Liver (tissue), 10 donors: ENCODE measurements at places on chromosomes 16 and 17. TPM values are rescaled to one million over a fixed set of nuclear protein-coding genes. Genes with fewer than 3 reads are reported as not detected.

FAM171A2 gene
- 1.1 TPM for total RNA-seq

CIAO3 gene
- 24.3 TPM for total RNA-seq

C17orf58 gene
- 13.4 TPM for total RNA-seq

SSTR5 gene
- total RNA-seq, result not detected

SIRT7 gene
- 16.5 TPM for total RNA-seq

USH1G gene
- not detected for total RNA-seq

BRCA1 gene
- 18.6 TPM for total RNA-seq

PSMD12 gene
- total RNA-seq, result 17.3 TPM

BLTP2 gene
- 122 TPM for total RNA-seq

DNA sequence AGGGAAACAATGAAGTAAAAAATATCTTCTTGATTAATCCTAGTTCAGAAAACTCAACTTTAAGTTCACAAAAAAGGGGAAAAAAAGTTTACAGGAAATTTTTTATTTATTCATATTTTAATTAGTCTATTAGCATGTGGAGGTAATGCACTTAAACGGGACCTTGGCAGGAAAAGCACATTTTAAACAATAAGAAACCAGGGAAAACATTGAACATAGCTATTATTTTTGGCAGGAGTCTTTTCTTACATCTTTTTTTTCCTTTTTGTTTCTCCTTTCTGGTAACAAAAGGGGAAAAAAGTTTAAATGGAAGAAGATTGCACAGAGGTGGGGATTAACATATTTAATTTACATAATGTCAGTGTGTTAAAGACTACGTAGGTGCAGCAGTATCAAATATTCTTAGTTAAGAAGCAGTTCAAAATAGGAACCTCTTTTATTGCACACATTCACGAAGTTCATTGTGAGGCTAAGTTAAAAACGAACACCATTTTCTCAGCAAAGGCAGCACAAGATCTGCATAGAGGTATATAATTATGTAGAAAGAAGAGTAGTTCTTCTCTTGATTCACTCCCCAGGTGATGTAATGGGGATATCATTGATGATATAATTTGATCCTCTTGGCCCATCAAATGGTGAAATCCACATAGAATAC is 940.5 kb downstream of the CDH11 start:
- H3K4me3 ChIP-seq, result no peak overlapping the region
- no peak overlapping the region for H3K27ac ChIP-seq
- no peak for DNase-seq
- no peaks in the 10 kb centered on the region for H3K4me1 ChIP-seq
- H3K36me3 ChIP-seq, result no peaks in the 10 kb centered on the region

GRCh38 chr16:88793251-88793954 is 8.4 kb upstream of the PIEZO1 start:
- no peaks in the 10 kb centered on the region for H3K27me3 ChIP-seq
- no peaks in the 10 kb centered on the region for H3K4me1 ChIP-seq
- H3K36me3 ChIP-seq, result no peaks in the 10 kb centered on the region
- H3K27ac ChIP-seq, result no peak overlapping the region
- DNase-seq, result peak; percentile 59

- no peaks in the 10 kb centered on the region for H3K36me3 ChIP-seq
- peak overlapping the region; percentile 46 for H3K4me3 ChIP-seq
- DNase-seq, result no peak
- H3K4me1 ChIP-seq, result peaks cover 19% of the 10 kb centered on the region
- H3K27ac ChIP-seq, result no peak overlapping the region
- H3K27me3 ChIP-seq, result no peaks in the 10 kb centered on the region
These were observed 750 bp downstream of the TMEM132E start for GRCh38 chr17:34579979-34580684.

GRCh38 chr17:80969674-80970043 is 22.0 kb upstream of the CHMP6 start:
- no peak overlapping the region for H3K4me3 ChIP-seq
- DNase-seq, result no peak

DNA sequence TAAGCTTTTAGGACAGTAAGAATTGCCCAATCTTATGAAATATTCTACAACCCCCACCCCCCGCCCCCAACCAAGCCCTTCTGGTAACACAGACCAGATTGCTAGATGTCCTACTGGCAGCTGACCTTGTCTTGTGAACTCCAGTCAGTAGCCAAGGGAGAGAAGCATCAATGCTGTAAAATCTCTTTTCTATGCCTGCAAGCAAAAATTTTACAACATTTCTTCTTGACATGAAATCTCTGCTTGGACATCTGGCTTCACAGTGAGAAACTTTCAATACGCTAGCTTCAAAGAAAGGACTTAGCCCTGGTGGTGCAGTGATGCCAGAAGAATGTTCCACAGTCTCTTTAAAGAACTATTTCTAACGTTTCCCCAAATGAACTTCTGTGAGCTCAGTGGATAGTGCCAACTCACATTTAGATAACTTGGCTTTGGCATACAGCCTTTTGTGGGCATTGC is 169.3 kb upstream of the AXIN2 start:
- H3K36me3 ChIP-seq, result no peaks in the 10 kb centered on the region
- no peaks in the 10 kb centered on the region for H3K4me1 ChIP-seq
- no peak for DNase-seq
- H3K27ac ChIP-seq, result no peak overlapping the region
- no peak overlapping the region for H3K4me3 ChIP-seq
- no peaks in the 10 kb centered on the region for H3K27me3 ChIP-seq

- no peaks in the 10 kb centered on the region for H3K36me3 ChIP-seq
These were observed 634 bp upstream of the NATD1 start for GRCh38 chr17:21253646-21254441.

DNA sequence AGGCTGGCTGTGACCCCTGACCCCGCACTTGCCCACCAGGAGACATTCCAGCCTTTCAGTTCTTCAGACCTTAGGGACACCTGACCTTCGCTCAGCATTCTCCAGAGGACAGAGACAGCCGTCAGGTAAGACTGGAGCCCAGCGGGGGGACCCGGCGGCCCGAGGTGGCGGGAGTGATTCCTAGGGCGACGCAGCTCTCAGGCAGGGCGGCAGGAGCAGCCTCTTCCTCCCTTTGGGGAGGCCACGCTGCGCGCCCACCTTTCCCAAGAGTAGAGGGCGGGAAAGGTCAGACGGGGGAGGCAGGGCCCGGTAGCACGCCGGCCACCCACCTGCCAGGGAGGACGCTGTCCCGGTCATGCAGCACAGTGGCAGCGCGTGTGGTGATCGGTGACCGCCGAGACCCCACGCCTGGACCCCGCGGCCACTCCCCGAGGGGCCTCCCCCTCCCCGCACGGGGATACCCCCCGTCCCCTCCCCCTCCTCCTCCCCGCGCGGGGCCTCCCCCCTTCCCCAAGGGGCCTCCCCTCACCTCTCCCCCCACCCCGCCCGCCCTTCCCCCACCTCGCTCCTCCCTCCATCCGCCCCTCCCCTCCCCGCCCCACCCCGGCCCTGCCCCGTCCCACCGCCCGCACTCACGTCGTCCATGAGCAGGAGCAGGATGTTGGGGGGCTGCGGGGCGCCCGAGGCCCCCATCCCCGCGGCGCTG is 472 bp downstream of the GALNS start:
- no peak overlapping the region for H3K27ac ChIP-seq
- H3K4me3 ChIP-seq, result peak overlapping the region; percentile 21
- H3K27me3 ChIP-seq, result no peaks in the 10 kb centered on the region
- H3K36me3 ChIP-seq, result peaks cover 19% of the 10 kb centered on the region
- DNase-seq, result no peak

- DNase-seq, result no peak
- H3K4me1 ChIP-seq, result peaks cover 3% of the 10 kb centered on the region
- peaks cover 4% of the 10 kb centered on the region for H3K27me3 ChIP-seq
- H3K36me3 ChIP-seq, result no peaks in the 10 kb centered on the region
- no peak overlapping the region for H3K4me3 ChIP-seq
These were observed 823 bp upstream of the ZNF469 start for GRCh38 chr16:88381820-88382451.

DNA sequence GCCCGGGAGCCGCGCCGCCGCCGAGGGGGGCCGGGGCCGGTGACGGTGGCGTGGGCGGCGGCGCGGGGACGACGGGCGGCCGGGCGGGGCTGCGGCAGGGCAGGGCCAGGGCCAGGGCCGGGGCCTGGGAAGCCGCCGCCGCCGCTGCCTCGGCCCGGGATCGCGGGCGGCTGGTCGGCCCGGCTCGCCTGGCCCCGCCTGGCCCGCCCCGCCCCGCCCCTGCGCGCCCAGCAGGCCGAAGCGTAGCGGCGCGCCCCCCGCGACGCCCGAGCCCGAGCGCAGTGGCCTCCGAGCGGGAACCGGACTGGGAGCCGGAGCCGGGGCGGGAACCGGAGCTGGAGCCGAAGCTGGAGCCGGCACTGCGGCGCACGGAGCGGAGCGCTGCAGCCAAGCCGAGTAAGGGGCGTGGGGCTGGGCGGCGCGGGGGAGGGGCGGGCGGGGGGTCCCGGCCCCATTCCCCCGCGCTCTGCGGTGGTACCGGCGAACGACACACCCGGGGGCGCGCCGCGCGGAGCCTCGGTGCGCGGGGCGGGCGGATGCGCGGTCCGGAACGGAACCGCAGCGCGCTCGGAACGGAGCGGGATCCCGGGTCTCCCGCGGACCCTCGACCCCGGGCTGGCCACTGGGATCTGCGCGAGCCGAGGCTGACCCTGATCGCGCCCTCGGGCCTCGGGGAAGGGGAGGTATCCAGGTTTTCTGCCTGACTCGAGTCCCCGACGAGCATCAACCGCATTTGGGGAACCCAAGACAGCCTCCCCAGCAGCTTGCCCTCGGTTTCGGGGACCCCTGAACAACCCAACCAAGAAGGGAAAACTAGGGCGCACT is at the start of gene BEAN1:
Gene BEAN1, plus strand, starts transcription at position 260 of the 825 bp plus-strand sequence. CDS start 10,382 bp downstream, outside the sequence.
- peaks cover 7% of the 10 kb centered on the region for H3K27me3 ChIP-seq
- H3K4me3 ChIP-seq, result peak within 1 kb of the TSS; percentile 56
- no peaks in the 10 kb centered on the region for H3K36me3 ChIP-seq
- H3K4me1 ChIP-seq, result peaks cover 12% of the 10 kb centered on the region
- no peak within 1 kb of the TSS for H3K27ac ChIP-seq

GRCh38 chr16:25855063-25855462 is 163.3 kb downstream of the HS3ST4 start:
- H3K27ac ChIP-seq, result no peak overlapping the region
- DNase-seq, result no peak
- no peaks in the 10 kb centered on the region for H3K27me3 ChIP-seq
- no peaks in the 10 kb centered on the region for H3K4me1 ChIP-seq

GRCh38 chr17:68324114-68324513 is 32.8 kb downstream of the ARSG start:
- H3K4me3 ChIP-seq, result no peak overlapping the region
- no peak overlapping the region for H3K27ac ChIP-seq
- H3K4me1 ChIP-seq, result no peaks in the 10 kb centered on the region
- no peaks in the 10 kb centered on the region for H3K27me3 ChIP-seq
- no peak for DNase-seq

DNA sequence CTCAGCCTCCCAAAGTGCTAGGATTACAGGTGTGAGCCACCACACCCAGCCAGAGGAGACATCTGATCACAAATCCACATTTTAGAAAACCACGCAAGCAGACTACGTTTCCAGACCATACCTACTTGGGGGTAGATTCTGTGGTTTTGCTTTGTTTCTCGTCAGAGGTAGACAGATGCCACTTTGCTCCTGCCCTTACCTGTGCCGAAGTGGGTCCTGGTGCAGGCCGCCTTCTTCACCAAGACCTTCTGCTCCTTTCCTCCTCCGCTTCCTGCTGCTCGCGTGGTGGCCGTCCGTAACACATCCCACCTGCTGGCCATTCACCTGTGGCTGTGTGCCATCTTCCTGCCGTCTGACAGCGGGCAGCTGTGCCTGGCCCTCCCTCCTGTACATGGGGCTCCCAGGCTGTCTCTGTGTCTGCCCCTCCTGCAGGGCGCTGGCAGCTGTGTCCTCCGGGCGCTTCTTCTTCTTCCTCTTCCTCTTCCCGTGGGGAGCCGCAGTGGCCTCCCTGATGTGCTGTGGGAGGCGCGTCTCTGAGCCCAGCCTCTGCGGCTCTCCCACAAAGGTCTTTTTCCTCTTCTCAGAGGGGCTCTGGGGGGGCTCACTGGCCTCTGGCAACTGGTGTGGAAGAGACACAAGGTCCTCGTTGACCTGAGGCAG is 21.2 kb upstream of the CYTH1 start:
- peaks cover 31% of the 10 kb centered on the region for H3K36me3 ChIP-seq
- H3K27me3 ChIP-seq, result no peaks in the 10 kb centered on the region
- H3K4me1 ChIP-seq, result no peaks in the 10 kb centered on the region
- no peak overlapping the region for H3K4me3 ChIP-seq

GRCh38 chr16:29802416-29802935 is 3.9 kb upstream of the MAZ start:
- H3K36me3 ChIP-seq, result no peaks in the 10 kb centered on the region
- no peaks in the 10 kb centered on the region for H3K27me3 ChIP-seq
- no peak overlapping the region for H3K4me3 ChIP-seq
- no peak for DNase-seq

GRCh38 chr16:68528686-68529379 is 10.3 kb upstream of the ZFP90 start:
- no peak overlapping the region for H3K4me3 ChIP-seq
- peak; percentile 93 for DNase-seq
- peaks cover 18% of the 10 kb centered on the region for H3K4me1 ChIP-seq
- H3K27ac ChIP-seq, result no peak overlapping the region
- H3K36me3 ChIP-seq, result no peaks in the 10 kb centered on the region

- peaks cover 55% of the 10 kb centered on the region for H3K36me3 ChIP-seq
- H3K27ac ChIP-seq, result no peak overlapping the region
- no peak for DNase-seq
- H3K27me3 ChIP-seq, result no peaks in the 10 kb centered on the region
- H3K4me1 ChIP-seq, result no peaks in the 10 kb centered on the region
These were observed 4.9 kb downstream of the RPAIN start for GRCh38 chr17:5424909-5425308.

GRCh38 chr16:1548233-1548632 is 14.8 kb downstream of the TMEM204 start:
- peaks cover 6% of the 10 kb centered on the region for H3K4me1 ChIP-seq
- no peak for DNase-seq
- H3K36me3 ChIP-seq, result no peaks in the 10 kb centered on the region
- no peaks in the 10 kb centered on the region for H3K27me3 ChIP-seq
- H3K27ac ChIP-seq, result no peak overlapping the region

DNA sequence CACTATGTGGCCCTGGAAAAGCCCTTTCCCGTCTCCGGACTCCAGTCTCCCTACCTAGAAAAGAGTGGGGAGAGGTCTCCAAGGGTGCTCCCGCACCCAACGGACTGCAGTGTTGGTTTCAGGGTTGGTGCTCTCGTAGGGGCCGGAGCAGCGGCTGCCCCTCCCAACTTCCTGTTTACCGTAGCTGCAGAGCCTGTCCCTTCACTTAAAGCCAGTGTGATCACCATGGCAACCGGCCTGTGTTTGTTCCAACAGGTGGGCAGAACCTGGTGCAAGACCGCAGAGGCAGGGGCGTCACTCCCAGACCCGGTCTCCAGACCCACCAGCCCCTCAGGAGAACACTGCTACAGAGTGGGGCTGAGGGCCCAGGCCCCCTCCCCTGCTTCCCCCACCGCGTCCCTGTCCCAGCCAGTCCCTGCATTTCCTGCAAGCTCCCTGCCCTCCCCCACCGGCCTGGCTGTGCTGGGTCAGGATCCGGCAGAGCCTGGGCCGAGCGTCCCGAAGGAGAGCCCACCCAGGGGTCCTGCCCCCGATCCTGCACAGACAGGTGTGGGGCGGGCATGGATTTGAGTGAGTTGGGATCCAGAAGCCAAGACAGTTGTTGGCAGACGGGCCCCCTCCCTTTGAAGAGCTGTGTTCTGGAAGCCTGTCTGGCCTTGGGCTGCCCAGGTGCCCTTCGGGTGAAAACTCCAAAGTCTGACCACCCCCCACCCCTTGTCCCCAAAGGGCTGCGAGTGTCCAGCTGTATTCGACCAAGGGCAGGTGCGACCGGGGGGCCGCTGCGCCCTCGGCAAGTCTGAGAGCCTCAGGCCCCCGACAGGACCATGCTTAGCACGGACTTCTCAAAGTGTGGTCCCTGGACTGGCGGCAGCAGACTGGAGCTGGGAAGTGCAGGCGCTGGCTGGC is 1.5 kb upstream of the BAIAP3 start:
- no peaks in the 10 kb centered on the region for H3K27me3 ChIP-seq
- peak overlapping the region; percentile 25 for H3K27ac ChIP-seq
- peaks cover 6% of the 10 kb centered on the region for H3K4me1 ChIP-seq
- peak; percentile 61 for DNase-seq
